DMS79 treated with DMSO at 0.1 percent for 48 hours (cell line): ENCODE measurements at places on chromosomes 7 and 10.

- DNase-seq: no peak
These were observed 114.5 kb upstream of the INHBA start for GRCh38 chr7:41817386-41817785.

GRCh38 chr10:76436981-76437380 is 1005.6 kb downstream of the LRMDA start:
- no peak for DNase-seq

DNA sequence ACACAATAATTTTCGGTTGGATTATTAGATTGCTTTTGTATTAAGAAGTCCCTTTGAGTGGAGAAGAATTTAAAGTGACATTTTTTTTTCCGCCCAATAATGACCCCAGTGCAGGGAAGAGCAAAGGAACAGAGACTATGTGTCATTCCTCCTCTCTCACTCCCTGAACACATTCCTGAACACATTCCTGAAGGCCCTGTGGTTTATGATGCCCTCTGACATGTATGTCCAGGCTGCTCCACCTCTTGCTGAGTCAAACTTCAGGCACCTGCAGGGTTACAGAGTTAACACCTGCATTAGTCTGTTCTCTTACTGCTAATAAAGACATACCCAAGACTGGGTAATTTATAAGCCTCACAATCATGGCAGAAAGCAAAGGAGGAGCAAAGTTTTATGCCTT is 704.0 kb upstream of the LRRN3 start:
- no peak for DNase-seq

DNA sequence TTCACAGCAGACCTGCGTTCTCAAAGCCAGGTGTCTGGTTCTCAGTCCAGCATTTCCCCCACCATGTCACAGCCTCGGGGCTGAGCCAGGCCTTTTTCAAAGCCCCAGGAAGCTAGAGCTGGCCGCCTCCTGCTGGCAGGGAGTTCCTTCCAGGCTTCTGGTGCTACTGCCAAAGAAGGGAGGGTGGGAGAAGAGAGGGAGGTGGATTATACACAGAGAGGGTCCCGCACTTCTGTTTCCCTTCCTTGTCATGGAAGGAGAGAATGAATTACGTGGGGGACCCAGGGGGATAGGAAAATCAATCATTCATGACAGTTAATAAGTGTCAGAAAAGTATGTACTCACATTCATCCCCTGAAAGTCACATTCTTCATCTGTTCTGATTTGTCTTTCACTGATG is 600 bp upstream of the LGI1 start:
- DNase-seq: no peak

DNA sequence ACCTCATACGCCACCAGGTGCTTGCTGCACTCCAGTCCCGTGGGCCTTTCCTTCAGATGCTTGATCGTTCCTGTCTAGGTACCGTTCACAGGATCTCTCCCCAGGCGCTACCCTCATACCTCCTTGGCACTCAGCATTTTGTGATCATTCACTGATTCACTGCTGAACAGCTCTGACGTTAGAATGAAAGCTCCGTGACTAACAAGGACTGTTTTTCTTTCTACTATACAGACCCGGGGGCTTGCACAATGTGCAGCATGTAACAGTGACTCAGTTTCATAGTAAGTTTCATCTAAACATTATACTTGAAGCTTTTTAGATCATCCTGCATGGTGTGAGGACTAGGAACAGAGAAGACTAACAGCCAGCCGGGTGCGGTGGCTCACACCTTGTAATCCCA is 20.6 kb downstream of the KIN start:
- no peak for DNase-seq

- DNase-seq: peak; percentile 57
These were observed 50.4 kb downstream of the CPEB3 start for GRCh38 chr10:92240289-92241157.

- DNase-seq: no peak
These were observed 231.9 kb upstream of the GRM3 start for GRCh38 chr7:86411814-86412213.

DNA sequence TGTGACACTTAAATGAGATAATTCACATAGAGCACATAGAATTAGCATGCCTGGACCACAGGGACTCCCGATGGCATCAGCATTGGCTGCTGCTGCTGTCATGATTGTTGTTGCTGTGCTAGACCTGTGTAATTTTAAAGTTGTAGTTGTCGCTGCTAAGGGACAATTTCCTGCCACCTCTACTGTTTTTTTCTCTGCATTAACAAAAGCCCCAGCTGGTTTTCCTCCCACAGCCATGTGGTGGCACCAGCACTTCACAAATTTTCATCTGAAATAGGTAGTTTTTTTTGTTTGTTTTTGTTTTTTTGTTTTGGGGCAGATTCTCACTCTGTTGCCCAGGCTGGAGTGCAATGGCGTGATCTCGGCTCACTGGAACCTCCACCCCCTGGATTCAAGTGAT is 25.4 kb upstream of the PRXL2A start:
- peak; percentile 15 for DNase-seq

DNA sequence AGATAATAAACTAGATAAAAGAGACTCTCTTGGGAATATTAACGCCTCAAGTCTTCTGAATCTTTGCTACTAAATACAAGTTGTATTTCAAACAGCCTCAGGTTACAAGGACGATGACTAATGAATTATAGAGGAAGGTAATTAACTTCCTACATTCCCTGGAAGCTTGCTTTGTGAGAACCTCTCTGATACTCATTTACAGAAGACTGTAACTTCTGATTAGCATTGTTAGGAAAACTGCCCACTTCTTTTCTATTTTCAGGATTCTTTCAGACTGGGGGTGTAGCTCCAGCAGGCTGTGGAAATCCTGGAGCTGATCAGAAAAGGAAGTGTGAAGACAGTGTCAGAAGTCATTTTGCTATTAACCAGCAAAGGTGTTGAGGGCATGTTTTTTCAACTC is 316.7 kb upstream of the NPSR1 start:
- no peak for DNase-seq

DNA sequence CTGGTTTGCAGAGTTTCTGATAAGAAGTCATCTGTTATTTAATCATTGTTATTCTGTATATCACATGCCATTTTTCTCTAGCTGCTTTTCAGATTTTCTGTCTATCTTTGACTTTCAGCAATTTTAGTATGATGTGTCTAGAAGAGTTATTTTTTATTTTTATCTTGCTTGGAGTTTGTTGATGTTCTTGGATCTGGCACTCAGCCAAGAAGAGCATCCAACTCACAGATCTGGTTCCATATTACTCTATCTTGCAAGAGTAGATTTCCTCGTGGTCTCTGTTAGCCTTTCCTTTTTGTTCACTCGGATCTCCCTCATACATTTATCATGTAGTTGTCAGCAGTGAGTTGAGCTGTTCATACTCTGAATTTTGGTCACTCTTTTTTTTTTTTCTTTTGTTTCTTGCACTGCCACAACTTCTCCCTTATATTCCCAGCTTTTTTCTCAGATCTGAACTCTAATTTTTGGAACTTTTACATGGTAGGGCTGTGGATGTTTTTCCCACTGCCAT is 54.8 kb upstream of the CALCR start:
- DNase-seq: no peak

- peak; percentile 28 for DNase-seq
These were observed 239.5 kb upstream of the PLXNA4 start for GRCh38 chr7:132815696-132816311.

DNA sequence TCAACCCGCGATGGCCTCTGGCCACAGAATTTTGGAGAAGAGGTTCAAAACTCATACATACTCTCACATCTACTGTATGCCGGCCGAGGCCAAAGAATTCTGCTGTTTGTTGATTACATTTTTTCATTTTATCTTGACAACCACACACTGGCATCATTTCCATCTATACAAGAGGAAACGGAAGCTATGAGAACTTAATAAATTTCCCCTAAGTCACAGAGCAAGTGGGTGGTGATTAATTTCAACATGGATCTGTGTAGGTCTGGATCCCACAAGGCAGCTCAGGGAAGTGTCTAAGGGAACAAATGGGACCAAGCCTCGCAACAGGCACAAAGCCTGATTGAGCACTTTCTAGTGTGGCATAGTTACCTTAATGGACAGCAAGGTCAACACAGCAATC is 18.0 kb downstream of the ELMO1 start:
- DNase-seq: no peak

GRCh38 chr7:56188823-56189346 is 72.7 kb upstream of the NUPR2 start:
- no peak for DNase-seq

DNA sequence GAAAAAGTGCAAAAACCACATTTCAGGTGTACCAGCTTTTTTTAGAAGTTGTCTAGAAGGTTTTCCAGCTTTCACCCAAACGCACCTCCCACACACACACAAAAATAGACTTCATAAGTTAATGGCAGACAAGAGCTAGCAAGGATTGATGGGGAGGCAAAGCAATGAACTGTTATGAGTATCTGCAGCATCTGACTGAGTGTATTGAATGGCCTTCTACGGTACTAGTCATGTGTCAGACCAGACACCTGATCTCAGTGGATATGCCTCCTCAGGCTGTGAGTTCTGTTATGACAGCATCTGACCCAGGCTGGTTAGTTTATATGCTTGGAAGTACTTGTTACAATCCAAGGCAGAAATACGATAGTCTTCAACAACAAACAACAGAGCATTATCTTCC is 406.1 kb upstream of the AUTS2 start:
- DNase-seq: no peak

GRCh38 chr10:73812657-73813056 is 1.3 kb upstream of the NDST2 start:
- DNase-seq: no peak

- no peak for DNase-seq
These were observed 23.4 kb downstream of the UNC5B start for GRCh38 chr10:71235808-71236207.

DNA sequence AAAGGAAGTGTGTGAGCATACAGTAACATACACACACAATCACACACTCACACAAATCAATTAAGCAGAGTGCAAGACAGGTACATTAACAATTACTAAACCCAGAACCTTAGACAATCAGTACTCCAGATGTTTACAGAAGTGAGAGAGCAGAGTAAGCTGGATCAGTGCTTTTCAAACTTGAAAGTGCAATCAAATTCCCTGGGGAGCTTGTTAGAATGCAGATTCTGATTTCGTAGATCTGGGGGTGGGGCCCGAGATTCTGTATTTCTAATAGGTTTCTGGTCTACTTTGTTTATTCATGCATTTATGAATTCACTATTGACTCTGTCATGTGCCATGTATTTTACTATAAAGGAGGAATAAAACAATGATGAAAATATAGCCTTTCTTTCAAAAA is 179.6 kb upstream of the PHYHIPL start:
- DNase-seq: no peak

DNA sequence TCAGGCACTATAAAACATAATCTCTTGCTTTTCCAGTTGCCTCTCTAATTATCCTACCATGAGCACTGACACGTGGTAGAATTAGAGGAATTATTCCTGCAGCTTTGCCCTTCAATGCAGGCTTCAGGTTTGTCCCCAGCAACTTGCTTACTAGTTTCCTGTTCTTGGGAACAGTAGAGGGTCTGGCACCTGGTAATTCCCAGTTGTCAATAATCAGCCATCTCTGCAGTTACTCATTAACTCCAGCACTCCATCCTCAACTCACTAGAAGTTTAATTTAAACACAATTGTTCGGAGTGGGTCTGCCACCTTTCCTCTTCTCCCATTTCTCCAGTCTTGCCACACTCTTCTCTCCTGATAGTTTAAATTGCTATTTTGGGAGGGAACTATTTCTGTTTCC is 324.3 kb upstream of the KIAA1217 start:
- no peak for DNase-seq

DNA sequence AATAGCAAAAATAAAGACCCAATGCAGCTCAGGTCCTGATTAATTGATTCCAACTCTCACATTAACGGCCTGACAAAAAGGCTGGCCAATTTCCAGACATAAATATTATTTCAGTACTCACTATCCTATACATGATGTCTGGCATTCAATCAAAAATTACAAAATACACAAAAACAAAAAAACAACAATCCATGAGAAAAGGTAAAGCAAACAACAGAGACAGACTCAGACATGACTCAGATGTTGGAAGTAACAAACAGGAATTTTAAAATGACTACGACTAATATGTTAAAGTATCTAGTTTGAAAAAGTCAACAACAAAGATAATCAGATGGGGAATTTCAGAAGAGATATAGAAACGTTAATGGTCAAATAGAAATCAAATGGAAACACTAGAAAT is 152.8 kb downstream of the AMPH start:
- DNase-seq: no peak

DNA sequence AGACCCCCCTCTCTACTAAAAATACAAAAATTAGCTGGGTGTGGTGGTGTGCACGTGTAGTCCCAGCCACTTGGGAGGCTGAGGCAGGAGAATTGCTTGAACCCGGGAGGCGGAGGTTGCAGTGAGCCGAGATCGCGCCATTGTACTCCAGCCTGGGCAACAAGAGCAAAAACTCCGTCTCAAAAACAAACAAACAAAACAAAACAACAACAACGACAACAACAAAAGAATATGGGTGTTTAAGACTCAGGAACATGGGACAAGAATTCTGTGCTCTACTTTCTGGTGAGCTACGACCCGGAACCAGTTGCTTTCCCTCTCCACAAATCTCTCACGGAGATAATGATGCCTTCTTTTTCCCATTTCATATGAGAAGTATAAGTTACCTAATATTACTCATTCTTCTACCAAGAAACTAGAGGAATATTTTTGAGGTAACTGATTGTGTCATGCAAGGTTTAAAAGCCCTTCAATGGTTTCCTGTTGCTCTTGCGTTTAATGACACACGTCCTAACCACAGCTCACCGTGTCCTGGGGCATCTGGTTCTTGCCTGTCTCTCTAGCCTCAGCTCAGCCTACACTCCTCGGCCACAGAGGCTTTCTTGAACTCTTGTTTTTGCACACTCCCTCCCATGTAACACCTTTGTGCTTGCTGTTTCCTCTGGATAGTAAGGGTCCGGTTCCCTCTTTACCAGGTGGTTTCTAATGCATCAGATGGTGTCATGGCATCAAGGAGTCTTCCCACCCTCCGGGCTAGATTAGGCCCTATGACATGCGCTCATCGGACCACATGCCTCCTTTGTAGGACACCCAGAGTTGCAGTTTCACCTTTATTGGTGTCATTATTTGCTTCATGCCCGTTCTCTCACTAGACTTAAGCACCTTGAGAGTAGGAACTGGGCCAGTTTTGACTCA is 67.5 kb downstream of the PFKFB3 start:
- no peak for DNase-seq

- no peak for DNase-seq
These were observed 339.4 kb upstream of the KIAA1217 start for GRCh38 chr10:23869548-23869947.

DNA sequence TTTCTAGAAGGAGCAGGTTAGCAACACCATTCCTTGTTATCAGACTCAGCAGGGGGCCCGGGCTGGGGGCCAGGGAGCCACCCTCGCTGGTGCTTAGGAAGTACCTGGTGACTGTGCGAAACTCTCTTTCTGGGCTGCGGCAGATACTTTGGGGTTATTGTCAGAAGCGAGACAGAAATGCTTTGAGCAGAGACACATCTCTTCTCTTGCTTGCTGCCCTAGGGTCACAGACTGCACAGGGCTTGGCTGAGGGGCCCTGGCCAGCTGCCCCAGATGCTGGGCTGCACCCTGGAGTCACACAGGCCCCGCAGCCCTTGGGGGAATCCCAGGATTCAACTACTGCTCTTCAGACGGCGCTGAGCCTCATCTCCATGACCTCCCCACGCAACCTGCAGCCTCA is 91.9 kb downstream of the WDFY4 start:
- no peak for DNase-seq

GRCh38 chr10:33655165-33655815 is 320.8 kb upstream of the NRP1 start:
- no peak for DNase-seq

- DNase-seq: no peak
These were observed 91.5 kb downstream of the ABCA13 start for GRCh38 chr7:48262606-48263310.

GRCh38 chr10:119575506-119575905 is 21.3 kb downstream of the TIAL1 start:
- DNase-seq: no peak

GRCh38 chr7:90587766-90588165 is 8.4 kb upstream of the CDK14 start:
- no peak for DNase-seq
